Adipocyte (in vitro differentiated cells): ENCODE measurements at places on chromosomes 11 and 22.

DNA sequence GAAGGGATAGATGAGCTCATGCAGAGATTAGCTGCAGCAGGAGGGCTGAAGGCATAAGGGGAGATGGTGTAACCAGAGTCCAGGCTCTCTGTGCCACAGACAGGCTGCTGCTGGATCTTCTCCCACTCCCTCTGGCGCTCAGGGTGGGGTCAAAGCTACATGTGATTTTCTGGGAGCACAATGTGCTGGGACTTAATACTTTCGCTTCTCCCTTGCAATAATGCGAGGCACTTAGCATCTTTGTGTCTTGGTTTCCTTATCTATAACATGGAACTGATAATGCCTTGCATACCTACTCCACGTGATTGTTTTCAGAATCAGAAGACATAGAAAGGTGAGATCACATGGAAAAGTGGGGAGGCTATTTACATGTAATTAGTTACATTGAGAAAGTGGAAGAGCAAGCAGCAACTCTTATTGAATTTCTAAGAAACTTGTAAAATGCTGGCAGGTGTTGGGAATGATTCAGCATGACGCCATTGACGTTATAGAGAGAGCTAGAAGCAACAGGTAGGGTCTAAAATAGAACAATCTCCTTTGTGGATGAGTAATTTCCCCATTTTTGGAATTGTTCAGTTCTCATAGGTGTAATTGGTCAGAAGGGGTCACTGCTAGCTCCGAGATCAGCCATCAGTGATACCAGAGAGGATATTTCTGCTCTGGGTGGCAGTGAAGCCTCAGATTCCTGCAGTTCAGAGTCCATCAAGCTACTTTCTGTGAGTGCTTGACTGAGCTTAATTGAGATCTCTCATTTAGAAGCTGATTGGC, 8.2 kb upstream of the OR9I1 start:
- DNase-seq: no peak

DNA sequence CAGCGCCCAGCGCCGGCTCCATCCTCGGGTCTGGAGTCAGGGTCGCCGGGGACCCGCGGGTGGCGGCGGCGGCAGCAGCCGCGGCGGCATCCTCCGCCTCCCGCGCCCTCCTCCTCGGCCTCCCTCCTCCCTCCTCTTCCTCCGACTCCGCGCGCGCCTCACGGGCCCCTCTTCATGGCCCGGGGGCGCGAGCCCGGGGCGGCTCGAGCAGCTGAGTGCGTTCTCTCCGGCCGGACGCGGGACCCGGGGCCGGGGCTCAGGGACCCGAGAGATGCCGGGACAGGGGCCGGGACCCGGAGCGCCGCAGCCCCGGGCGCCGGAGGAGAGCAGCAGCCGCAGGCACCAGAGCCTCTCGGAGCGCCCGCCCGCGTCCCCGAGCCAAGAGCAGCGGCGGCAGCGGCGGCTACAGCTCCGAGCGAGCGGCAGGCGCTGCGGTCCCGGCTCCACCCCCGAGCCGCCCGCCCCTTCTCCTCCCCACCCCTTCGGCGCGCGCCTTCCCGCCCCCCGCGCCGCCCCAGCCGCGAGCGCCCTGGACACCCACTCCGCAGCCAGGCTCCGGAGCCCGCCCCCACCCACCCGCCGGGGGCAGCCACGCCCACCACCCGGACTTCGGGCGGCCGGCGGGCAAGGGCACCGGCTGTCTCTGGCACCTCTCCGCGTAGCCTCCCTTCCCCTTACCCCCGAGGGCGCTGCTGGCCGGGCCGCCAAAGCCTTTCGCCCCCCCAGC, at the start of gene CHST1:
TSS of gene CHST1 (minus strand) at position 417 of the 727 bp plus-strand sequence. CDS start 14,699 bp downstream, outside the sequence.
- peak; percentile 66 for DNase-seq

DNA sequence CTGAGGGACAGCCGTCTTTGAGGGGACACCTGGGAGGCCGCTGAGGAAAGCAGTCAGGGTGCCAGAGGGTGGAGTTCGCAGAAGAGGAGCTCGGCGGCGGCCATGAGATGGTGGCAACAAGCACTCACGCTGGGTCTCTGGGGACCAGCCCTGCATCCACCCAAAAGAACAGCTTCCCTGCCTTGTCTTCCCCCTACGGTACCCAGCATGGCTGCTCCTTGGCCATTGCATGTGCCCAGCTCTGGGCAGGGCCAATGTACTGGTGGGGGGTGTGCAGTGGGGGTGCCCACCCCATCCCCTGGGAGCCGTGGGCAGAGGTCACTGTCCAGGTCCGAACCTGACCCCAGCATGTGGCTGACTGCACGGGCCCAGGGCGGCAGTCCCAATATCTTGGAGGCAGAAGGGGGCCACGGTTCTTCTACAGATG, 42.3 kb downstream of the OSBPL5 start:
- DNase-seq: no peak

DNA sequence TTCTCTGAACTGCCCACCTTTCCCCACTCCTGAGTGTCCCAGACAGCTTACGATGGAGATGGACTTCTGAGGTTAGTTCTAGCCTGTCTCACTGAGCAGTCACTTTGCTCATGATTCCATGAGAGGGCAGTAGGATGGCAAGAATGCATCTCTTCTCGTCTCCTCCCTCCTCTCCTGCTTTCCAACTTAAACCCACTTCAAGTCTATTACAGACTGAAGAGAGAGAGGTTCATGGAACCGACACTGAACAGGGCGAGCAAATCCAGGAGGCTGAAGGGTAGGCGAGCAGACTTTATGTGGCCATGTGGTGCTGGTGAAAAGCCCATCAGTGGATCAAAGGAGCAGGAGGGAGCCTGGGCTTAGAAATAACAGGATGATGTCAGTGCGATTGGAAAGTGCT, 38.6 kb downstream of the CEP164 start:
- no peak for DNase-seq

GRCh38 chr22:42945027-42945426, 69.9 kb downstream of the PACSIN2 start:
- no peak for DNase-seq
